ENCODE measurements at places on chromosomes 16 and 17. TPM values are rescaled to one million over a fixed set of nuclear protein-coding genes. Genes with fewer than 3 reads are reported as not detected.
A peak's percentile ranks its signal among the peaks of the same experiment; 100 is the strongest.

CCR7 gene
- total RNA-seq, result 3.2 TPM

- peaks cover 29% of the 10 kb centered on the region for H3K4me1 ChIP-seq
- H3K27ac ChIP-seq, result peak within 1 kb of the TSS; percentile 39
- peak within 1 kb of the TSS; percentile 72 for H3K4me3 ChIP-seq
- peak; percentile 86 for DNase-seq
- H3K27me3 ChIP-seq, result no peaks in the 10 kb centered on the region
- H3K36me3 ChIP-seq, result peaks cover 8% of the 10 kb centered on the region
These were observed at the start of gene DYNC1LI2 for GRCh38 chr16:66751303-66751991. Gene DYNC1LI2 (minus strand): TSS chr16:66751609. CDS start chr16:66751591, 18 bp downstream.

GRCh38 chr16:74747716-74748615 lies 26.7 kb downstream of the FA2H start:
- H3K4me3 ChIP-seq, result no peak overlapping the region
- no peaks in the 10 kb centered on the region for H3K4me1 ChIP-seq
- no peaks in the 10 kb centered on the region for H3K36me3 ChIP-seq
- DNase-seq, result no peak
- H3K27me3 ChIP-seq, result no peaks in the 10 kb centered on the region

DNA sequence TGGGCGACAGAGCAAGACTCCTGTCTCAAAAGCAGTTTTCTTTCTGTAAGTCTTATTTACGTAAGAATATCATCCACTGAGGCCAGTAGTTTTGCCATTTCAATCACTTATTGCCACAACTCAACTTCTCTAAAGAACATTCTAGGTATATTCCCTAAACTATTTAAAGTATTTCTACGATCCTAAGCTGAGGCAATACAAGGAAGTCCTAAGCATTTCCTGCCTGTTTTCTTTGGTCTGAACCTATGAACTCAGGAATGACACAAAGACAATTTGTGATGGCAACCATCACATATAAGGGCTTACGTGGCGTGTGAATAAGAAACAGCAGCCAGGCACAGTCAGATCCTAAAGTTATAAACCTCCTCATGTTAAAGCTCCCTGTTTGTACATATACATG lies 14.2 kb downstream of the USP36 start:
- H3K27me3 ChIP-seq, result no peaks in the 10 kb centered on the region
- peaks cover 7% of the 10 kb centered on the region for H3K4me1 ChIP-seq
- H3K36me3 ChIP-seq, result peaks cover 88% of the 10 kb centered on the region
- H3K4me3 ChIP-seq, result no peak overlapping the region
- H3K27ac ChIP-seq, result no peak overlapping the region
- DNase-seq, result no peak

DNA sequence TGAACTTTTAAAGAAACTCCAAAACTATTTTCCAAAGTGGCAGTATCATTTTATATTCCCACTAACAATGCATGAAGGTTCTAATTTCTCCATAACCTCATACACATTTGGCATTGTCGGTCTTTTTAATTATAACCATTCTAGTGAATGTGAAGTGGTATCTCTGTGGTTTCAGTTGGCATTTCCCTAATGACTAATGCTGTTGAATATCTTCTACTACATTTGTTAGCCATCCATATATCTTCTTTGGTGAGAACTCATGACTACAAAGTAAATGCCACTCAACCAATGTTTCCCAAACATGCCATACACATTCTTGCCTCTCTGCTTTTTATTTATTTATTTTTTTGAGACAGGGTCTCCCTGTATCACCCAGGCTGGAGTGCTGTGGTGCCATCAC lies 31.7 kb upstream of the TAOK1 start:
- H3K27me3 ChIP-seq, result no peaks in the 10 kb centered on the region
- no peak overlapping the region for H3K27ac ChIP-seq
- H3K4me1 ChIP-seq, result no peaks in the 10 kb centered on the region

GRCh38 chr16:71499775-71500364 lies 10.7 kb upstream of the ZNF19 start:
- no peaks in the 10 kb centered on the region for H3K4me1 ChIP-seq
- no peak overlapping the region for H3K4me3 ChIP-seq
- H3K36me3 ChIP-seq, result no peaks in the 10 kb centered on the region
- H3K27me3 ChIP-seq, result no peaks in the 10 kb centered on the region
- H3K27ac ChIP-seq, result no peak overlapping the region

DNA sequence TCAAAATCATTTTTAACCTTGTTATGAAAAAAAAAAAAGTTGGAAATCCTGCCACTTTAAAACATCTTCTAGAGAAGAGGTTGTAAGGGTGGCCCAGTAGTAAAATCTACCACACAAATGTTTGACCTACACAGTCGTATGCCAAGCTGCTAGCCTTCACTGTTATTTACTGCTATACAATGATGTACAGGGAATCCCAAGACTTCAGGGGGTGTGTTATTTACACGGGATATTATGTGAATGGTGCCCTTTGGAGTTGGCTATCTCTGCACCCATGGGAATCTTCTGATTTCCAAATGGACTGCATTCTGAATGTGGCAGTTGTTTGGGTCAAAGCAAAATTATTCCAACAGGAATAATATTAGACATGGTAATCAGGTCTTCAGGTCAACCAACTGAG lies 45.9 kb downstream of the STH start:
- no peak overlapping the region for H3K27ac ChIP-seq
- no peaks in the 10 kb centered on the region for H3K27me3 ChIP-seq
- no peak for DNase-seq
- no peak overlapping the region for H3K4me3 ChIP-seq
- no peaks in the 10 kb centered on the region for H3K4me1 ChIP-seq

- no peak overlapping the region for H3K4me3 ChIP-seq
- H3K27me3 ChIP-seq, result no peaks in the 10 kb centered on the region
- peaks cover 76% of the 10 kb centered on the region for H3K36me3 ChIP-seq
- no peak overlapping the region for H3K27ac ChIP-seq
- no peaks in the 10 kb centered on the region for H3K4me1 ChIP-seq
- no peak for DNase-seq
These were observed 29.6 kb downstream of the NMT1 start for GRCh38 chr17:45090711-45091110.

GRCh38 chr17:74123866-74124444 lies 79.5 kb upstream of the RPL38 start:
- no peak overlapping the region for H3K4me3 ChIP-seq
- DNase-seq, result no peak
- H3K4me1 ChIP-seq, result no peaks in the 10 kb centered on the region
- no peaks in the 10 kb centered on the region for H3K27me3 ChIP-seq
- H3K27ac ChIP-seq, result no peak overlapping the region
- no peaks in the 10 kb centered on the region for H3K36me3 ChIP-seq

- H3K4me1 ChIP-seq, result peaks cover 8% of the 10 kb centered on the region
- H3K36me3 ChIP-seq, result peaks cover 19% of the 10 kb centered on the region
- no peaks in the 10 kb centered on the region for H3K27me3 ChIP-seq
- peak; percentile 88 for DNase-seq
- H3K4me3 ChIP-seq, result no peak overlapping the region
- H3K27ac ChIP-seq, result no peak overlapping the region
These were observed 23.8 kb downstream of the DEXI start for GRCh38 chr16:10918294-10919002.

DNA sequence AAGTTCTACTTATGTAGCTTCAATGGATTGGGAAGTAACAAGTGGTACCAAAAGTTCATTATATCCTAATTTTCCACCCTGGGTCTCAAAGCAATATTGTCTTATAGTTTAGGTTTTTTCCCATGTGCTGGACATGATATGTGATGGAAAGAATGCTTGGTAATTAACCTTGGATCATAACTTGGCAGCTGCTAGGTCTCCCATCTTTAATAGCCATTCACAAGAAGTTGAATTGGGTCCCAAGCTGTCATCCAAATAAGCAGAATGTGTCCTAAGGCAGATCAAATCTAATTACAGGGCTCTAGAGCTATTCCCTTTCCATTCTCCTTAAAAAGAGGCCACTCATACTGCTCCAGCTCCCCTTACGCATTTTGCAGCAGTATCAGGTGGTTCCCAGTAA lies 44.7 kb upstream of the KCNJ16 start:
- H3K27ac ChIP-seq, result no peak overlapping the region
- H3K4me3 ChIP-seq, result no peak overlapping the region
- no peaks in the 10 kb centered on the region for H3K4me1 ChIP-seq
- no peak for DNase-seq

GRCh38 chr17:76585649-76586593 lies at the start of gene ST6GALNAC2:
Gene ST6GALNAC2 (minus strand): TSS chr17:76585860. CDS start chr17:76585808, 52 bp downstream.
- peaks cover 24% of the 10 kb centered on the region for H3K27me3 ChIP-seq
- H3K4me3 ChIP-seq, result peak within 1 kb of the TSS; percentile 40
- H3K4me1 ChIP-seq, result peaks cover 22% of the 10 kb centered on the region
- no peak within 1 kb of the TSS for H3K27ac ChIP-seq
- no peaks in the 10 kb centered on the region for H3K36me3 ChIP-seq

DNA sequence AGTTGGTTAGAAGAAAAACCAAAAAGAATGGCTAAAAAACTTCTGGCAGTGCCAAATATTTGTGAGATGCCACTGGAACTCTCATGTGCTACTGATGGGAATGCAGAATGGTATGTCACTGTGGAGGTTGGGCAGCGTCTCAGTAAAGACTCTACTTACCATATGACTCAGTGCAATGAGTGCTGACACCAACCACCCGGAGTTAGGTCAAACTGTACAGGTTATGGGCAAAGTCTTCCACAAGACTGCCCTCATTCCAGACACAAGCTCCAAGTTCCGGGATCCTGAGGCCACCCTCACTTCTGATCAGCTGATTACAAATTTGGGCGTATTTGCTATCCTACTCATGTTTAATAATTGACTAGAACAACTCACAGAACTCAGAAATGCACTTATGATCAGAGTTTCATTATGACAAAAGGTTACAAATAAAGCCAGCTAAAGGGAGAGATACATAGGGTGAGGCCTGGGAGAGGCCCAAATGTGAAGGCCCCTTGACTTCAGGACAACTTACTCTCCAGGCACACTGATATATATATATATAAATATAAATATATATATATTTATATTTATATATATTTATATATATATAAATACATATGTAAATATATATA lies 114.9 kb downstream of the TRIM37 start:
- DNase-seq, result no peak
- no peaks in the 10 kb centered on the region for H3K27me3 ChIP-seq
- peaks cover 1% of the 10 kb centered on the region for H3K36me3 ChIP-seq
- H3K4me1 ChIP-seq, result no peaks in the 10 kb centered on the region

GRCh38 chr17:38324141-38324697 lies 19.5 kb downstream of the GPR179 start:
- DNase-seq, result no peak
- H3K4me1 ChIP-seq, result no peaks in the 10 kb centered on the region
- no peaks in the 10 kb centered on the region for H3K27me3 ChIP-seq
- H3K27ac ChIP-seq, result no peak overlapping the region

DNA sequence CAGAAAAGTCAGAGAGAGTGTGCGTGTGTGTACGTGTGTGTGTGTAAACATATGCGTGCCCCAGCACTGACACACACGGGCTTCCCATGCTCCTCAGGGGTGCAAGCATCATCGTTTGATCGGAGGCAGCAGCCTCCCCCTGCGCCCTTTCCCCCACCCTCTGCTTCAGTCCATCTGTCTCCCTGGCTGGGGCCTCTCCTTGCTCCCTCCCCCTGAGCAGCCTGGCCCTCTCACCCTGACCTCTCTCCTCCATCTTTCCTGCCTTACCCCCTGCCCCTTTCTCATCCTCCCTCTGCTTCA lies 4.4 kb downstream of the STX1B start:
- no peak overlapping the region for H3K4me3 ChIP-seq
- DNase-seq, result no peak
- no peaks in the 10 kb centered on the region for H3K36me3 ChIP-seq

DNA sequence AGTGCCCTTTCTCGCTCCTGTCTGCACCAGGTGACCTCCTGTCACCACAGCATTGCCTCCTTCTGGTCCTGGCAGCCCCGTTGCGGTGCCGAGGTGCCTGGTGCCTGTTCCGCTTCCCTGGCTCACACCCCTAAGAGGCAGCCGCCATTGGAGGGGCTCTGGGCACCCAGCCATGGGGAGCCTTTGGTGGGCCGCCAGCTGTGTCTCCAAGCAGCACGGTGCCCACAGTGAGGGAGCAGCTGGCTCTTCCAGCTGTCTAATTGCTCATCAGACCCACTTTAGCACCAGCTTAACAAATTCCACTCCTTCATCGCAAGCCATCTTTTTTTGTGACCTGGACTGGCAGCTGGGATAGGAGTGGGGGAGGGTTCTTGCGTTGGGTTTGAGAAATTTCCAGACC lies 276.1 kb downstream of the SNX29 start:
- no peaks in the 10 kb centered on the region for H3K27me3 ChIP-seq
- no peak overlapping the region for H3K27ac ChIP-seq
- H3K4me1 ChIP-seq, result no peaks in the 10 kb centered on the region
- no peak overlapping the region for H3K4me3 ChIP-seq
- no peak for DNase-seq

TBC1D3H gene
- total RNA-seq, result not detected

DNA sequence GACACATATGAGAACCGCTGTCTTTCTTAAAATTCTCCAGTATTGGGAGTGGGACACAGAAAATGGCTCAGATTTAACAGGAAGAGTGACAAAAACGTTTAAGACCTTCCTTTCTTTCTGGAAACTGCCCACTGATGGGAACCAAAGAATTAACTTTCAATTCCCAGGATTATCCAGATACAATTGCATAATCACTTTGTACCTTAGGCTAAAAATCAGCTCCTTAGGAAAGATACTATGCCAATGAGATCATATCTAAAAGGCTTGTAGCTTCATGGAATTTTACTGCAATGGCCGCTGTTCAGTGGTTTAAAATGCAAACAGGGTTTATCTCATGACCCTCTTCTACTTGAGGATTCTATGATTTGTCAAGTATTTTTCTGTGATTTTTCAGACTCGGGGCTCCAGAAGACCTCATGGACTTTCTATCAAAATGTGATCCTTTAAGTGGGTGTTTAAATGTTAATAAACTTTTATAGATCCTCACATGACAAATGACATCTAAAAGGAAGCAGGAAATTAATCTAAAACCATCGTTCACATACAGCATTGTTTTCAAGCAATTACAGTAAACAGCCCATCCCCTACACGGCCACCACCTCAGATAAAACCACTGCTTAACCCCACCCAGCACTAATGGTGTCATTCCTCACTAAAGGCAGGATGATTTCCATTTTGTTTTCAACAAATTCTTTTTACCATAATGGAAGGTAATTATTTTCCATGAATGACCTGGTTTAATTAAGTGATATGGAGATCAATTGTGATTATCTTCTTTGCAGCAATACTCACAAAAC lies 31.6 kb upstream of the ERN1 start:
- H3K27ac ChIP-seq, result no peak overlapping the region
- no peaks in the 10 kb centered on the region for H3K27me3 ChIP-seq
- H3K4me3 ChIP-seq, result no peak overlapping the region

DNA sequence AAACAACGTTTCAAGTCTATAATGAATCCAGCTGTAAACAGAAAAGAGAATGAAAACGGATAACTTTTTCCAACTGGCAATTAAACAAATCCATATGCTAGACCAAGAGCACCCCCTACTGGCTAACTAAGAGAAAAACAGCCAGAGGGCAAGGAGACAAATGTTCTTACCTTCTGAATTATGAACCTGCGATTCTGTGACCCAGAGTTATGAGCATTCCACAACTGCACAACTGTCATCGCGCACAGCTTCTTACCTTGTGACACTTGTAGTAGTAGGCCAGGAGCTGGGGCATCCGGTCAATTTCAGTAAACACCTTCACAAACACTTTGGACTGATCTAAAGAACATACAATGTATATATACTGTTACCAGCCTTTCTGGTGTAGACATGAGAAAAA lies 18.6 kb downstream of the COG7 start:
- H3K4me3 ChIP-seq, result no peak overlapping the region
- no peaks in the 10 kb centered on the region for H3K27me3 ChIP-seq
- DNase-seq, result peak; percentile 83
- H3K4me1 ChIP-seq, result no peaks in the 10 kb centered on the region
- H3K36me3 ChIP-seq, result peaks cover 32% of the 10 kb centered on the region

RRAD gene
- total RNA-seq, result 2.8 TPM

GRCh38 chr16:11551842-11552241 lies 34.9 kb downstream of the LITAF start:
- H3K36me3 ChIP-seq, result peaks cover 84% of the 10 kb centered on the region
- DNase-seq, result no peak
- H3K27me3 ChIP-seq, result no peaks in the 10 kb centered on the region
- peaks cover 24% of the 10 kb centered on the region for H3K4me1 ChIP-seq
